Right renal pelvis (tissue), 4 donors: ENCODE measurements at places on chromosomes 12 and 14. TPM values are rescaled to one million over a fixed set of nuclear protein-coding genes. Genes with fewer than 3 reads are reported as not detected.

DNA sequence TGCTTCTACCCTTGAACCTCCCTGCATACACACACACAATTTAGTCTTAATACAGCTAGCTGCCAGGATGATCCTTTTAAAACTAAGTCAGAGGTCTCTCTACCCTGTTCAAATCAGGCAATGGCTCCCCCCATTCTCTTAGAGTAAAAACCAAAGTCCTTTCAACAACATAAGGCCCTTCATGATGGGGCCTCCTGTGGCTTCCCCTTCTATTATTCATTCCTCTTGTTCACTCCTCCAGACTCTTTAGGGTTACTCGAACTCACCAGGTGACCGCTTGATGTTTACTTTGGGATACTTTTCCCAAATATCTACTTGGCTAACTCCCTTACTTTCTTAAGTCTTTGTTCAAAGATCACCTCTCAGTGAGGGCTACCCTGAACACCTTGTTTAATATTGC lies 30.4 kb downstream of the DENND5B start:
- no peak for DNase-seq

DNA sequence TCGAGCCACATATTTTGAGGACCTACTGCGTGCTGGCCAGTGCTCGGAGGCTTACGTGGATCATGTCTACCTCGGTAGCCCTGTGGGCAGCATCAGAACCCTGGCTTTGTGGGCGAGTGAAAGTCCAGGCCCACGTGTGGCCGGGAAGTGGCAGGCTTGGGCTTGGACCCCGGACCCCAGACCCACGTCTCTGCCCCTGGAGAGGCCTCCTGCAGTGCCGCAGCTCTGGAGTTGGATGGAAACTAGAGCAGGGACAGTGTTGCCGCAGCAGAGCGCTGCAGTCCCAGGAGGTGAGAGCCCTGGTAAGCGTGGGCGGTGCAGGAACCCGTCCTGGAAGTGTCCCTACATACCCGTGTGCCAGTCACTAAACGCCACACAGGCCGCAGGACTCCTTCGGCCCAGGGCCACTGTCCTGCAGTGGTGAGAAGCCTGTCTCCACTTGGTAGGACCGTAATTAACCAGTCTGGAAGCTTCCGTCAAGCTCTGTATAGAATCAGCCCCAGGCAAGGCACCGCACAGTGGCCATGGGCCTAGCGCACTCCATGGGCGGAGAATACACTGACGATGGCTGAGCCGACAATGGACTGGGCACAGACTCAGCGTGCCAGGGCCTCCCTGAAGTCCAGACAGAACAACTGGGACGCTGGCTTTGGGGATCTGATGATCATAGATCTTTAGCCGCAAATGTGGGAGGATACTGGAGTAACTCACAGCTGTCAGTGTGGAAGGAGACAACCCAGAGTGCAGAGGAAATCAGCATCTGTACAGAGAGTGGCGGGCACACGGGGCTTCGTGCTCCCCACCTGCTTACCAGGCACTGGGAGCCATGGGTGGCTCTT lies 219.5 kb downstream of the KIF26A start:
- DNase-seq, result no peak

- DNase-seq, result peak; percentile 38
Observed at GRCh38 chr14:70052990-70053389, 135.8 kb downstream of the SLC8A3 start.

DNA sequence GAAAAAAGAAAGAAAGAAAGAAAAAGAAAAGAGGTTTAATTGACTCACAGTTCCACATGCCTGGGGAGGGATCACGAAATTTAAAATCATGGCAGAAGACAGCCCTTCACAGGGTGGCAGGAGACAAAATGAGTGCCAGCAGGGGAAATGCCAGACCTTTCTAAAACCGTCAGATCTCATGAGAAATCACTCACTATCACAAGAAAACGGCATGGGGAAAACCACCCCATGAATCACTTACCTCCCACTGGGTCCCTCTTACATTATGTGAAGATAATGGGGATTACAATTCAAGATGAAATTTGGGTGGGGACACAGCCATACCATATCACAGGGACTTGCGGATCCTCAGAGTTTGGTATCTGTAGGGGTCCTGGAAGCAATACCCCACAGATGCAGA lies 16.3 kb upstream of the EGLN3 start:
- no peak for DNase-seq

DNA sequence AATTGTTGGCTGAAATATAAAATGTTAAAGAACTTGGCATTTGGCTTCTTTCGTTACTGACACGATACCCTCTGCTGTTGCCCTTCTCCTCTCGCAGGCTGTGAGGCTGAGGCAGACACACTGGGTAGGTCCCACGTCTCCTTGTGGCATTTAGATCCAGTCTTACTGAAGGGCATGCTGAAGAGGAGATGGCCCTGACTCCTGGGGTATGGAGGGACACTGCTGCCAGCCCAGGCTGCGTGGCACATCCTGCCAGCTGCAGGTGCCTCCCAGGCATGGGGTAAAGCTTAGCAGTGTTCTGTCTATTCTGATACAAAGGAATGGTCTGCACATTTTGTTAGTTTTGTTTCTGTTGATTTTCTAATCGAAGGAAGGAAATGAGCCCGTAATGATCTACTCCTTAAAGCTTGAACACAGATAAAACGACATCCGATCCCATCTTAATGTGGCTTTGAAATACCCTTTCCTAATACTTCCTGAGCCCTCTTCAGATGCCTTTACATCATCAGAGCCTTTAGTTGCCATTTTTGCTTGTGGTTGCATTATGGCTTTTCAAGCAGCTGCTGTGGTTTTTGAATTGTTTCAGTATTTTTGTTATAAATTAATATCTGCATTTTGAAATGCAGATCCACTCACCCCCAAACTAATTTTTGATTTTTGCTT lies 61.1 kb downstream of the WDR20 start:
- DNase-seq, result no peak

GRCh38 chr14:31543969-31544799 lies 17.0 kb upstream of the NUBPL start:
- no peak for DNase-seq

- DNase-seq, result no peak
Observed at GRCh38 chr12:74906224-74906623, 303.4 kb downstream of the KCNC2 start.

The SPTB gene
- 16.9 TPM for polyA plus RNA-seq
